DMS53 (cell line): ENCODE measurements at places on chromosomes 12 and 14.

GRCh38 chr12:58959639-58960300 is 39.5 kb upstream of the LRIG3 start:
- DNase-seq = peak; percentile 31

DNA sequence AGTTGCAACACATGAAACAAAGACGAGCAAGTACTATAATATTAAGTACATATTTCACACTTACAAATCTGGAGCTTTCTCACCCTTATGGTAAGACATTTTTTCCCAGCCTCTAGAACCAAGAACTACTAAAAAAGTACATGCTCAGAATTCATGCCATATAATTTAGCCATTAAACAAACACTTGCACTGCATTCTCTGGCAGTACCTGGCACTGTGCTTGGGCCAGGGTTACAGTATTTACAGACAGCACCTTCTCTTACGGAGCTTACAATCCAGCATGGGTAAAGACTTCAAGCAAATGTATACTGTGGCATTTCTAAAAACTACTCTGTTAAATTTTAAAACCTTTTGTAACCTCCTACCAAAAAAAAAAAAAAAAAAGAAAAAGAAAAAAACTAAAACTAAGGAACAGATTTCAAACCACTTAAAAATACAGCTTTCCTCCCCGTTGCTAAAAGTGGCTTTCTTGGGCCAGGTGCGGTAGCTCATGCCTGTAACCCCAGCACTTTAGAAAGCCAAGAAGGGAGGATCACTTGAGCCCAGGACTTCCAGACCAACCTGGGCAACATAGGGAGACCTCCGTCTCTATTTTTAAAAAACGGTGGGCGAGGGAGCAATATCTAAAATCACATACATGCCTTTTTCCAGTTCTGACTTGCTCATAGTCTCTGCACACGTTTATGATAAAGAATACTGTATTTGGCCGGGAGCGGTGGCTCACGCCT is 956 bp downstream of the GNPTAB start:
- peak; percentile 36 for DNase-seq

GRCh38 chr12:111156304-111156703 is 212.6 kb downstream of the PHETA1 start:
- no peak for DNase-seq

DNA sequence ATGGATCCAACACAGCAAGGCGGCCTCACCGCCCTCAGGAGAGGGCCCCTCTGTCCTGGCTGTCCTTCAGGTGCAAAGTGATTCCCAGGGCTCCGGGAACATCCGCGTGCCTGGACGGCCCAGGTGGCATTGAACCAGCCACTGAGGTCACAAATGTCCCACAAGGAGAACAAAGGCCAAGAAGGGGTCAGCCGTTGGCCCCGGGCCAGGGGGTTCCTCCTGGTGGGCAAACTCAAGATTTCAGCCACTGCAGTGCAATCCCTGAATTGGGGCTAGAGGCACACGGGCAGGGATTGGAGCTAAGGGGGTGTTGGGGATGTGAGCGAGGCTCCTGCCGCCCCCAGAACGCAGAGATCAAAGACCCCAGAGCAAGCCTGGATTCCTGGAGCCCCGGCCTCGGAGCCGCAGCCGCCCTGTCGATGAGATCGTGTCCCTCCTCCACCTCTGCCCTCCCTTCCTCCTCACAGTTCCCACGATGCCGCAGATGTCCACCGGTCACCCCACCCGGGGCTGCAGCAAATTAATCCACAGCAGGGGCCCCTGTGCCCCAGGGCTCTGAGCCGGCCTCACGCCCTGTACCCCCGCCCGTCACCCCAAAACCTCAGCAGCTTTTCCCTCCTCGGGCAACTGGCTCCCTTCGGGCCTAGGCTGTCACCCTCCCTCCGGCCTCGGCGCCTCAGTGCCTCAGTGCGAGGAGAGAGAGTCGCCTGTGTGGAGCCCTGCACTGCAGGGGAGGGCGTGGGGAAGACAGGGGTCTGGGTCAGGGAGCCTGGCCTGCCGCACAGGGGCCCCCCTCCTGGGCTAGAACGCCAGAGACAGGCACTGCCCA is 56.7 kb upstream of the GALNT9 start:
- no peak for DNase-seq

- DNase-seq = no peak
Measured at GRCh38 chr12:101111441-101111840, 98.6 kb downstream of the SLC5A8 start.
